ENCODE measurements at places on chromosomes 2 and 18.

- DNase-seq, result no peak
Measured at GRCh38 chr2:40287773-40288172, 164.1 kb downstream of the SLC8A1 start.

GRCh38 chr2:187500585-187501359, 52.7 kb upstream of the CALCRL start:
- peak; percentile 57 for DNase-seq

GRCh38 chr18:66749030-66749429, 145.1 kb upstream of the CDH19 start:
- peak; percentile 8 for DNase-seq

DNA sequence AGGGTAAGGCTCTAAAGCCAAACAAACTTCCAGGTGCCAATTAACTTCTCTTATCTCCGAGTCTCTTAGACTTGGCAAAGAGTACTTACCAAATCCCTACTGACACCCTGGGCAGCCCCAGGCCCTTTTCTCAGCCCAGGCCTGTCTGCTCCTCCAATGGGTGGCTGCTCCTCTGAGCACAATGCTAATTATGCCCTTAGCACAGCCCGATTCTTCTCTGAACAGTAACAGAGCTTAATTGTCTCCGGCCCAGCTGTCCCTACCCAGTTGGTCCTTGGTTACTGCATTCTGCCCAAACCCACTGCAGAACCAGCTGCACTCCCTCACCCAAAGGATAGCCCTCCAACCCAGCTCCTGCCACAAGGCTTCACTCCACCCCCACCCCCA, 110.3 kb downstream of the SMAD7 start:
- no peak for DNase-seq

DNA sequence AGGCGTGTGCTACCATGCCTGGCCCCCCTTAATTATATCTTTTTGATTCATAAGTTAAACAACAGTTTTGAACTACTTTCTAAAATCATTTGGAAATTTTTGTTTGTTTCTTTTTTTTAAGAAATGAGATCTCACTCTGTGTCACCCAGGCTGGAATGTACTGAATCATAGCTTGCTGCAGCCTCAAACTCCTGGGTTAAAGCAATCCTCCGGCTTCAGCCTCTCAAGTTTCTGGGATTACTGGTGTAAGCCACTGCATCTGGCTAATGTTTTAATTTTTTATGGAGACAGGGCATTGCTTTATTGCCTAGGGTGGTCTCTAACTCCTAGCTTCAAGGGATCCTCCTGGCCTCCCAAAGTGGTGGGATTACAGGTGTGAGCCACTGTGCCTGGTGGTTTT, 71.5 kb downstream of the BABAM2 start:
- DNase-seq, result peak; percentile 69

GRCh38 chr18:67200665-67201064, 315.9 kb downstream of the DSEL start:
- DNase-seq, result no peak

DNA sequence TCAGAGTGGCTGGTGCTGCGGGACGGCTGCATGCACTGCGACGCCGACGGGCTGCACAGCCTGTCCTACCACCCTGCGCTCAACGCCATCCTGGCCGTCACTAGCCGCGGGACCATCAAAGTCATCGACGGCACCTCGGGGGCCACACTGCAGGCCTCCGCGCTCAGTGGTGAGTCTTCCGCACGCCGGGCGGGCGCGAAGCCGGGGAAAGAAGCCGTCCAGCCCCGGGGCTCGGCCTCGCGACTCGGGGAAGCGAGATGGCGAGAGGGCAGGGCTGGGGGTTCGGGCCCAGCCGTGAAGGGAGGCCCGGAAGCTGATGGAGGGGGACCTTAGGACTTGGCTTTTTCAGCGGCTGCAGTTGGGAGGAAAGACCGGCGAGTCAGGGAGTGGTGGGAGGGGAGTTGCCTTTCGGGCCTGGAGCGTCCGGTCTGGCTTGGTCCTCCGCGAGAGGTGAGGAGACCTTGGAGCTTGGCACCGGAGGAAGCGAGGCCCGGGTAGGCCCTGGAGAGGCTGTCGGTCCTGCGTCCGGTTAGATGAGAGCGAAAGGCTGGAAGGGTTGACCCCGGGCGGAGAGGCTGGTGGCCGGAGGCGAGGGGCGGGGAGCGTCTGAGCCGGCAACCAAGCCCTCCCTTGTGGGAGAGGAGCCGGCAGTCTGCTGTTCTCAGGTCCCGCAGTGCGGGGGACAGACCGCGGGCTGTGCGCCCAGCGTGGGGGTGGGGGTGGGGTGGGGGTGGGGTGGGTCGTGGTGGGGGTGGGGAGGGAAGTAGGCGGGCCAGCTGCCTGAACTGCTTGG, 691 bp downstream of the BIRC6 start:
- peak; percentile 27 for DNase-seq

GRCh38 chr2:14756122-14756541, 123.6 kb downstream of the LRATD1 start:
- peak; percentile 42 for DNase-seq

DNA sequence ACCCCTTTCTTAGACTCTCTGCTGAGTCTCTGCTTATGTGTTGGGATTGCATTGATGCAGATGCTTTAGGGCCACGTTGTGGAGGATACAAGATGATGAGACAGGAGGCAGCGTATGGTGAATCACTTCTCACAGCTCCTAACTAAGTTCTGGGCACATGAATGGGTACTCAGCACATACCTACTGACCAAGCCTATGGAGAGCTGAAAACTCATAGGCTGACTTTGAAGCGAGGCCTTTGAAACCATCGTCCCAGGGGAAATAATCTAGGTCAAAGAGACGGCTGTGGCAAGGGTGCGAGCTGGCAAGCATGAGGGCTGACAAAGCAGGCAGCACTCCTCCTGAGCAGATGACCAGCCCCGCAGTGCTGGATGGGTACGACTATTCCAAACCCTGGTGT, 180.2 kb upstream of the TNP1 start:
- DNase-seq, result no peak
